ENCODE measurements at places on chromosomes 16 and 17. TPM values are rescaled to one million over a fixed set of nuclear protein-coding genes. Genes with fewer than 3 reads are reported as not detected.

GRCh38 chr17:78378225-78379130 is at the start of gene PGS1:
TSS of gene PGS1 (plus strand) at chr17:78378649. CDS start at chr17:78378666, 17 bp downstream.
- DNase-seq = no peak

- no peak for DNase-seq
Observed at GRCh38 chr17:19978209-19978802, 678 bp upstream of the AKAP10 start.

- DNase-seq = no peak
Observed at GRCh38 chr16:56977216-56977615, 12.1 kb upstream of the NLRC5 start.

- DNase-seq = no peak
Observed at GRCh38 chr16:70523743-70524398, at the start of gene SF3B3. TSS of gene SF3B3 (plus strand) at chr16:70523816. CDS start at chr16:70526657, 2,841 bp downstream.

- DNase-seq = no peak
Observed at GRCh38 chr17:66945147-66945835, 19.2 kb upstream of the CACNG4 start.

GRCh38 chr16:55489956-55490265 is 10.9 kb downstream of the MMP2 start:
- DNase-seq = no peak

GRCh38 chr17:43430936-43431713 is 32.3 kb downstream of the ARL4D start:
- DNase-seq = no peak

DNA sequence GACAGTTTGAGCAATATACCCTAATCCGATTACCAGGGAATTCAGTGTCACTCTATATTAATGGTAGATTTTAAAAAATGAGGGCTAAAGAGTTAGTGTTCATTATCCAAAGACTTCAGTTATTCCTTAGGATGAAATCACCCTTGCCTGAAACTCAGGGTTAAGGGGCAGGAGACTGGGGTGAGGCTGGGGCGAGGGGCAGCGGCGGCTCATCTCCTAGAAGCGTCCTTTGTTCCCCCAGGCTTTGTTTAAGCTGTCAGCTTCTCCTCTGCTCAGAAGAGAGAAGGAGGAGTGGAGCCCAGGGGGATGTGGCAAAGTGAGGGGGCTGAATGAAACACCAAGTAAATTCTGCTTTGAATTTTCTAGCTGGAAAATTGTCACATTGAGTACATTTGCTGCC is 117.7 kb upstream of the ELAC2 start:
- DNase-seq = no peak

GRCh38 chr16:30775392-30776188 is 11.4 kb downstream of the ZNF629 start:
- DNase-seq = peak; percentile 41

DNA sequence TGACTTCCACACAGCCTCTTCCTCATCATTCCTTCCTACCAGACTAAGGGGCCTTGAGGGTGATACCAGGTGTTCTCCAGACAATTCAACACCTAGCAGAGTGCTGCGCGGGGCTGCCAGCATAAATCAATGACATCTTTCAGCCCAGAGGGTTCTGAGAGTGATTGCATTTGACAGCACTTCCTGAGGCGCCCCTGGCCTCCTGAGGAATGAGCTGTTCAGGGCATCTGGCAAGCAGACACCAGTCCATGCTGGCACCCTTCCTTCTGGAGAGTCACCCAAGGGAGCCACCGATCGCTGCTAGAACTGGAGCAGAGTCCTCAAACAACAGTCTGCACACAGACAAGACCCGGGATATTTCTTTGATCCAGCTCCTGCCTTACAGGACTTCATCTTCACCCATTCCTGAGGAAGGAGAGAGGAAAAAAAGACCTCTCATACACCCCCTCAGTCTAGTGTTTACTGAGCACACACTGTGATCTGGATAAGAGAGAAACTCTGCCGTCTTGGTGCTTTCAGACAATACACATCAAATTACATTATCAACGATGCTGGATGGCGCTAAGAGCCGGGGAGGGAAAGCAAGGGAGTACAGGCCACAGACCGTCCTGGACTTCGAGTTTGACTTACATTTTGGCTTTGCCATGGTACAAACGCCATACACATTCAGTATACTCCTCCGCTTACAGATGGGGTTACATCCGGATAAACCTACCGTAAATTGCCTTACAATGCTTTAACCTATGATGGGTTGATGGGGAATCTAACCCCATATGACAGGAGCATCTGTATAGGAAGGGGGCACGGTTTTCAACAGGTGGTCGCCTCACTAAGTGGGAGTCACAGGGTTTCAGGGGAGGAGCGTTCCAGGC is 23.0 kb downstream of the NPTX1 start:
- DNase-seq = no peak

DNA sequence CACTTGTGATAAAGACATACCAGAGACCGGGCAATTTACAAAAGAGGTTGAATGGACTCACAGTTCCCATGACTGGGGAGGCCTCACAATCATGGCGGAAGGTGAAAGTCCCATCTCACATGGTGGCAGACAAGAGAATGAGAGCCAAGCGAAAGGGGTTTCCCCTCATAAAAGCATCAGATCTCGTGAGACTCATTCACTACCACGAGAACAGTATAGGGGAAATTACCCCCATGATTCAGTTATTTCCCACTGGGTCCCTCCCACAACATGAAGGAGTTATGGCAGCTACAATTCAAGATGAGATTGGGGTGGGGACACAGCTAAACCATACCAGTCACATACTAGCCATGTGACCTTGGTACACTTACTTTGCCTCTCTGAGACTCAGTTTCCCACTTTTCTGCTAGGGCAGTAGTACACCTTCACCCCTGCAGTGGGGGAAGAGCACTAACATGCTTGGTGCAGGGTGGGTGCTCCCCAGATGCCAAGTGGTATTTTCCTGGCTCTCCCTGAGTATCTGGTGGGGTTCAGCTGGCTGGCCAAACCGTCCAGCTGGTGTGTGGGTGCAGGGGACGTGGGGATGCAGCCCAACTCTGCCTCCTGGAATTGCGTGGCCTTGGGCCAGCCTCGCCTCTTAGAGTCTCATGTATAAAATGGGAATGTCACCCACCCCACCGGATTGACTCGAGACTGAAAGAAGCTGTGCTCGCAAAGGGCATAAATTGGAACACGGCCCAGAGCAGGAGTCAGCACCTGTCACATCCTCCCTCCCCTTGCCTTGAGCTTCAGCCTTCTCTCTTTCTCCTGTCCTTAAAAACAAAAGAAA is 364.1 kb downstream of the CPPED1 start:
- DNase-seq = no peak

GRCh38 chr17:37425268-37425667 is 18.6 kb downstream of the TADA2A start:
- no peak for DNase-seq

GRCh38 chr17:27668488-27668823 is 37.5 kb downstream of the LGALS9 start:
- no peak for DNase-seq

DNA sequence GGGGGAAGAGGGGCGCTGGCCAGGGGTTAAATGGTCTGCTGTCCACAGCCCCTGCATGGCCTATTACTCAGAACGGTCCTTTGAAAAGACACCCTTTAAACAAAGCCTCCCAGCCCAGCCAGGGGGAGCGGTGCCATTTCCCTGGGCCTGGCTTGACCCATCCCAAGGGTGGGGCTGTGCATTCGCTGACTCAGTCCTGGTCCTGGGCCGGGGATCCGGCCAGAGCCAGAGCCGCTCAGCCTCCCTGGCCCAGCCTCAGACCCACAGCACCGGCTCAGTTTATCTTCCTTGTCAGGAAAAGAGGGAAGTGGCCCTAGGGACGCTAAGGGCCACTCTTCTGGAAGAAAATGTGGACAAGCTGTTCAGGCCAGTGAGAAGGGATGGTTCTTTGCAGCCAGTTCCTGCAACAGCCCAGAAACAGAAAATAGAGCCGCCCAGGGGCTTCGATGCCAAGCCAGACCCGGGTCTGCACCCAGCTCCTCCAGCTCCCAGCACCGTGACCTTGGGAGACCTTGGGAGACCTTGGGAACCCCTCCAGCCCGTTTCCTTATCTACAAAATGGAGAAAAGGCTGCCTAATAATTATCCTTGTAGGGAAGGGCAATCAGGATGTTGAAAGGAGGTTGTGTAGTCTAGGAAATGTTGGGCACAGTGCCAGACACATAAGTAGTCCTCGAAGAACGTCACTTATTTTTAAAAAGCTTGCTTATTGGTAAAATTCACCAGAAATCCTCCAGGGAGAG is 82.5 kb downstream of the ZDHHC7 start:
- no peak for DNase-seq

DNA sequence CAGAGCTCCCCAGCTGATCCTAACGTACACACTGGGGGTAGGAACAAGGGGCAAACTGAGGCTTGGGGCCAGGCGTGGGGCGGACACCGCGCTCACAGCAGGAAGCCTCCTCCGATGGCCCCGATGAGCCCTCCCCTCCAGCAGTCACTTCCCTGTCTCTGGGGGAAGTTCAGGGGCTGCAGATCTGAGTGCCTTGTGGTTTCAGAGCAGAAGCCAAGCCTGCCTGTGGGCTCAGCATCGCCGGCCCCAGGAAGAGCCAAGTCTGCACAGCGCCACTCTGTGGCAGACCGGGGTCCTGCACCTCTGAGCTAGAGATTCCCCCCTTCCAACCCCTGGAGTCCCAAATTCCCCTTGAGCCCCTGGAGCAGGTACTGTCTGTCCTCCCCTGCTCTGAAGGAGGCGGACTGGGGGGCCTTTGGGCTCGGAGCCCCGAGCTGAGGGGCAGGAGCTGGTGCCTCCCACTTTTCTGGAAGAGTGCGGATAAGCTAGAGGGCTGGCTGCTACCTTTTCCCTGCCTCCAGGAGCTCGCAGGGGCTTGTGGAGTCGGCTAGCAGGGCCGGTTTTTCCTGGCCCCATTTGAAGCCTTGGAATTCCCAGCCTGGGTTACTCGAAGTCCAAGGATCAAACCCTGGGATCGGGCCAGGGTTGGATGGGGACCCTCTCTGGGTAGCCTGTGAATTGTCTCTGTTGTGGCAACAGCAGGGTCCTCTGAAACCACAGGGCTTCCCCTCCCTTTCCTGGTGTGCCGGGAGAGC is 2.9 kb downstream of the GSE1 start:
- peak; percentile 19 for DNase-seq

DNA sequence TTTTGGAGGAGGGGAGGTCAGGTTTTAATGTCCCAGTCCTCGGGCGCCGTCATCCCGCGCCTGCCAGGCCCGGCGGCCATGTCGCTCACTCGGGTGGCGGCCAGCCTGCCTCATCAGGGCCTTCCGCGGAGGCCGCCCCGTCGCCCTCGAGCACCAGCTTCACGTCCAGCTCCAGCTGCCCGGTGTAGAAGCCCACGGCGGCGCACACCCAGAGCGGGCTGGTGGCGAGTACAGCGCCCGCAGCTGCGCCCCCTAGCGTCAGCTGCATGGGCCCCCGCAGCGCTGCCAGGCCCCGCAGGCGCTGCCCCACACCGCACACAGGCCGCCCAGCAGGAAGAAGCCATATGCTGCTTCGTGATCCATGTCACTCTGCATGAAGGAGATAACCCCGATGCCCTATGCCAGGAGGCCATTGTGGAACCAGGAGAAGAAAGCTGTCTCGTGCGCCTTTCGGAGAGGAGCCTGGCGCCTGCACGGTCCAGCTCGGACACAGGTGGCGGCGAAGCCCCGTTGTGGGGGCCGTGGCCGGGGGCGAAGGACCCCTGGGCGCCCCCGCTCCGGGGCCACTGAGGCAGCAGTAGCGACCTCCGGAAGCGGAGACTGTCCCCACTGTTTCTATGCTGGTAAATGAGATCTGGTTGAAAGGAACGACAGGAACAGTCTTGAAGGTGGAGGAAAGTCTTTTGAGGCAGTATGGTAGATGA is 9.6 kb downstream of the AP2B1 start:
- DNase-seq = no peak

GRCh38 chr17:83082424-83082823 is 3.0 kb downstream of the METRNL start:
- no peak for DNase-seq

GRCh38 chr17:50220811-50221210 is 19.4 kb upstream of the COL1A1 start:
- no peak for DNase-seq

DNA sequence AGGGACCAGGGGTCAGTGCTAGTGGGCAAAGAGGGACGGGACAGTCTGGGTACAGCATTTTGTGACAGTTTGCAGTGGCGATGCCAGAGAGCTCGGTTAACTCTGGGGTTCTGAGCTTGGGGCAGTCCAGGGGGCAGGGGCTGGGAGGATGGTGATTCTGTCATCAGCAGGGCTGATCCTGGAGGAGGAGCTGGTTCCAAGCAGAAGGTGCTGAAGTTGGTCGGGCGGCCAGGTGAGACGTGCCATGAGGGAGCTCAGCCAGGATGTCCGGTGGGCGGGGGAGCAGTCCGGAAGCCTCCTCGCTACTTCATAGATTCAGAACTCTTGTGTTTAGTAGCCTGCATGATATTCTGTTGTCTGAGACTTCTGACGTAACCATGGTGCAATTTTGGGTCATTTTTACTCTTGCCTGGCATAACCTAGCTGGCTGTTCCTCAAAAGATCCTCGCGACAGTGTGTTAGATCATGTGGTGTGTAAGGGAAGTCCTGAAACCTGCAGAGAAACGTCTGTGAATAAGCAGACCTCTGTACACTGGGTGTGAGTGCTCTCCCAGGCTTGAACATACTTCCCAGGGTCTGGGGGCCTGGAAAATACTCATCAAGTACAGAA is 122.0 kb downstream of the CLEC16A start:
- no peak for DNase-seq

DNA sequence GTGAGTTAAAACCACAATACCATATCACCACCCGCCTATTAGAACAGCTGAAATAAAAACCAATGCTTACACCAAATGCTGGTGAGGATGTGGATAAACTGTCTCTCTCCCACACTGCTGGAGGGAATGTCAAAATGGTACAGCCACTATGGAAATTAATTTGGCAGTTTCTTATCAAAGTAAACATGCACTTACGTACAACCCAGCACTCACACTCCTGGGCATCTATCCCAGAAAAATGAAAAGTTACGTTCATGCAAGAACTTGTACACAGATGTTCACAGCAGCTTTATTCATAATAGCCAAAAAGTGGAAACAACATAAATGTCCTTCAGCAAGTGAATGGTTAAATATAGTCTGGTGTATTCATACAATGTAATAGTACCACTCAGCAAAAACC is 173.2 kb upstream of the MYOCD start:
- DNase-seq = no peak

DNA sequence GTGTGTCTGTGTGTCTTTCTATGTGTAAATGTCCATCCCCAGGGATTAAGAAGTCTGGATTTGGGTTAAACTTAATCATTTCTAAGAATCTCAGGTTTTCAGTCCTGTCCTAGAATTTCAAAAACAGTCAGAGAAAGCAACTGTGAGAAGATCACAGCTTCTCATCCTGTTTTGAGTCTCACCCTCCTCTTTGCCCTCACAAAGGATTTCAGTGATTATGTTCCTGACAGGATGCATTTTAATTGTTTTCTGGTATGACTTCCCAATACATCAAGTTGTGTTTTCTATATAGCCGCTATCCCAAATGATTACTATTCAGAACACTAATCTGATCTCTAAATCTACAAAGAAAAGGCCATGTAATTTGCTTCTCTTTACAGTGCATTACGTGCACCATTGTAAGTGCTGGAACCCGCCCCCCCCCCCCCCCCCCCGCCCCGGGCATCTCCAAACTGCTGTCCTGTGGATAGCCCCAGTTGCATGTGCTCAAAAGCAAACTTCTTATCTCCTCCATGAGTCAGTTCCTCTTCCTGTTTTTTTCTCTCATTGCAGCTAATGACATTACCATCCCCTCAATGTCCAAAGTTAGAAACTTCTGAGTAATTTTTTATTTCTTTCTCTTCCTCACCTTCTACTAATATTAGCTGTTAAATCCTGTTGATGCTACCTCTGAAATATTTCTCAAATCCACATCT is 73.9 kb downstream of the CDH13 start:
- DNase-seq = no peak

BIRC5 gene
- total RNA-seq = 8.6 TPM

ADAD2 gene
- total RNA-seq = not detected

FN3KRP gene
- 25.3 TPM for total RNA-seq

KIF19 gene
- not detected for total RNA-seq

GJD3 gene
- 1.1 TPM for total RNA-seq

ANKS4B gene
- total RNA-seq = not detected

SAMD14 gene
- 14.7 TPM for total RNA-seq

Measured in kidney epithelial cell (primary cell).